H9 (cell line): ENCODE measurements at places on chromosomes 3 and 15. TPM values are rescaled to one million over a fixed set of nuclear protein-coding genes. Genes with fewer than 3 reads are reported as not detected.

Gene TBL1XR1
- total RNA-seq = 170 and 175 TPM in 2 replicates

Gene BMF
- 13.2 and 15.0 TPM in 2 replicates for total RNA-seq

Gene IGSF11
- 1.2 and 1.6 TPM in 2 replicates for total RNA-seq

Gene NEIL1
- 16.1 and 16.5 TPM in 2 replicates for total RNA-seq

Gene GOLGA6L10
- 2.0 TPM in 2 replicates for total RNA-seq

Gene RTP3
- total RNA-seq = not detected in 2 replicates
